Panc1 (cell line): ENCODE measurements at places on chromosomes 5 and 9.

DNA sequence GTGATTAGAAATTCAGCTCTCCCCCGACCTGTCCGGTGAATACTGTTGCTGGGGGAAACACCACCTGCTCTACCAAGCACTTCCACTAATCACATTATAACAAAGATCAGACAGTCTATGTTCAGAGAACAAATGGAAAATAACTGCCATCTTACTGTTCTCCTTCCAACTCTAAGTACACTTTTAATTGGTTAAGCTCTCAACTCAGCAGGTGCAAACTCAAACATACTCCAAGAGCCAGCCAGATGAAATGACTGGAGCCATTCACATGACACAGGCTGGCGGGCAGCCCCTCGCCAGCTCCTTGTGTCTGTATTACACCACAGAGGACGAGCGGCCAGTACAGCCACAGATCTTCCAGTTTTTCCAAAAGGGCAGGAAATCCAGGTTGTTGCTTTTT lies 16.1 kb downstream of the LIFR start:
- no peaks in the 10 kb centered on the region; the same call in 1 of the 2 replicates for H3K36me3 ChIP-seq
- no peak for DNase-seq
- H3K4me3 ChIP-seq, result no peak overlapping the region
- peaks cover 39% of the 10 kb centered on the region for H3K4me1 ChIP-seq
- no peak overlapping the region for H3K27ac ChIP-seq

GRCh38 chr5:177568326-177568725 lies 14.0 kb upstream of the FAM193B start:
- H3K4me3 ChIP-seq, result no peak overlapping the region
- DNase-seq, result no peak
- H3K36me3 ChIP-seq, result no peaks in the 10 kb centered on the region
- H3K27me3 ChIP-seq, result no peaks in the 10 kb centered on the region
- no peaks in the 10 kb centered on the region for H3K4me1 ChIP-seq

DNA sequence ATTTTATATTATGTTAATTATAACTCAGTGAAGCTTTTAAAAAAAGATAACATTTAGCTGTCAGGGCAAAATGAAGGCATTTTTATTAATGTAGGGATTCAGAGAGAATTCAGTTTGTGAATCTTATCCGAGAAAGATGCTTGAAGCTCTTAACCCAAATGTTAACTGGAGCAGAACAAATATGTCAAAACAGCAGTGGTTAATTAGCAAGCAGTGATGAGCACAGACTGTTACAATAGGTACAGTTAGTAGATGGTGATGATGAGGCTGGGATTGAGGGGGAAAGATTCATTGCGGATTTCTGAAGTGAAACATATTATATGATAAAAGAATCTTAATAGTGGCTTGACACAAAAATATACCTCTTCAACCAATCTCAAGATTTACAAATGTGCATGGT lies 356.7 kb downstream of the DIRAS2 start:
- H3K27ac ChIP-seq, result no peak overlapping the region
- H3K4me1 ChIP-seq, result no peaks in the 10 kb centered on the region
- DNase-seq, result no peak
- no peak overlapping the region for H3K4me3 ChIP-seq
- H3K27me3 ChIP-seq, result no peaks in the 10 kb centered on the region

DNA sequence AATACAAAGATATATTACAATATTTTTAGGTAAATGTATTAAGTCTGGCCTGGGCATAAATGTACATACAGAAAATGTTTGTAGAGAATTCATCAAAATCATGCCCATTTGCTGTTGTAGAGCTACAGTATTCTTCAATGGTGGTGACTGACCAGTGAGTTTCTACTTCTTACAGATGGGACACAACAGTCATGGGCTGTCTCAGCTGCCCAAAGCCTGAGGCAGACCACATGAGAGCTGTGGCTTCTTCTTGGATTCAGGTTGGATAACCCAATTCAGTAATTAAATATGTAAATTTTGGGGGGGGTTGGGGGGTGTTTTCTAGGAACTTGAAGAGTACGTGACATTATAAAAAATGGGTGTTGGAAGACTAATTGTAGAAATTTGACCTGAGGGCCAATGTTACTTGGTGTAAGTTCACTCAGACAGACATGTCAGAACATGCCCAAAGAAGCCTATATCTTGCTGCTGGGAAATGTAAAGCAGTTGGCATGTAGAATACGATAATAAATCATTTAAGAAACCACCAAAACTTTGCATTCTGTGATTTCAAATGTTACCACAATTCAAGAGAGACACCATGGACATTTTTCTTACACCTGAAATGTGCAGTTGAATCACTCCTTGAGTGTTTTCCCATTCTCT lies 17.9 kb downstream of the STARD4 start:
- no peaks in the 10 kb centered on the region; the same call in 1 of the 2 replicates for H3K36me3 ChIP-seq
- DNase-seq, result no peak
- no peaks in the 10 kb centered on the region for H3K4me1 ChIP-seq
- no peak overlapping the region for H3K27ac ChIP-seq
- no peak overlapping the region for H3K4me3 ChIP-seq

DNA sequence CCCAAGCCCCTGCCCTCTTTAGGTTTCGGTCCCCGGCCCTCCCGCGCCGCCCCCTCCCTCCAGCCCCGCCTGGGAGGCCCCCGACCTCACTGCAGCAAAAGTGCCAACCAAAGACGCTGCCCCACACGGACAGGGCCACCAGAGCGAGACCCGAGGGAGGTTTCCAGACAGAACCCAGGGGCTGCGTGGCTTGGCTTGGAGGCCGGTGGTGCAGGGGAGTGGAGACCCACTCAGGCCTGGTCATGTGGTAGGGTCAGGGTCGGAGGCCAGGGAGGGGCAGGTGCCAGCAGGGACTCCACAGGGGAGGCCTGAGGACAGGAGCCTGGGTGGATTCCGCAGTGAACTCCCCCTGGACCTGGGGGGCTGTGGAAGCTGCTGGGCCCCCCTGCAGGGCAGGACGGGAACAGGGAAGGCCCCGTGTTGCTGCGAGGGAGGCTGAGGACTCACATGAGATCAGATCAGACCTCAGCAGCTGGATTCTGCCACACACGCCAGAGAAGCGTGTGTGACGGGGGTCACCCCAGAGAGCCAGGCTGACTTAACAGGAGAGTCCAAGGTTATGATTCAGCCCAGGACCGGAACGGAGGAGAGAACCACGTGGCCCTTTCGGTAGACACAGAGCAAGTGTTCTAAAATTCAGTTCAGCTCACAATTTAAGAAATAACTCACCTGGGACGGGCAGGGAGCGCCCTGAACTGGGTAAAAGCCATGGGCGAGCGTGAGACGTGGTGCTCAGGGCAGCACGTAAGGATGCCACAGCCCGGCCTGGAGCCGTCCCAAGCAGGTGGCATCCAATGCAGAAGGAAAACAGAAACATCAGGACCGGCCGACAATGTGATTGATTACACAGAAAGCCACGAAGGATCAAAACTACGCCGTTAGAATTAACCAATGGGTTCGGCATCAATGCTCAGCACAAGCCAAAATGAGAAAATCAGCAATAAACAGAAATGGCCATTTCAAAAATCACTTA lies 38.9 kb downstream of the EXD3 start:
- H3K36me3 ChIP-seq, result no peaks in the 10 kb centered on the region
- no peaks in the 10 kb centered on the region for H3K4me1 ChIP-seq
- H3K27ac ChIP-seq, result no peak overlapping the region
- DNase-seq, result no peak
- H3K27me3 ChIP-seq, result no peaks in the 10 kb centered on the region
- no peak overlapping the region for H3K4me3 ChIP-seq

GRCh38 chr5:94749042-94749441 lies 130.6 kb downstream of the SLF1 start:
- no peaks in the 10 kb centered on the region for H3K36me3 ChIP-seq
- H3K27ac ChIP-seq, result no peak overlapping the region
- no peak overlapping the region for H3K4me3 ChIP-seq
- H3K27me3 ChIP-seq, result no peaks in the 10 kb centered on the region
- no peak for DNase-seq

GRCh38 chr5:38347040-38347763 lies 88.8 kb downstream of the EGFLAM start:
- peaks cover 9% of the 10 kb centered on the region for H3K27me3 ChIP-seq
- no peak overlapping the region for H3K27ac ChIP-seq
- no peak for DNase-seq
- no peaks in the 10 kb centered on the region for H3K36me3 ChIP-seq

- H3K36me3 ChIP-seq, result no peaks in the 10 kb centered on the region
- H3K27ac ChIP-seq, result no peak overlapping the region
- H3K4me3 ChIP-seq, result no peak overlapping the region
Measured at GRCh38 chr9:105928416-105928815, 234.1 kb downstream of the TMEM38B start.

- DNase-seq, result no peak
- no peaks in the 10 kb centered on the region for H3K4me1 ChIP-seq
- no peaks in the 10 kb centered on the region for H3K27me3 ChIP-seq
- H3K36me3 ChIP-seq, result no peaks in the 10 kb centered on the region
- no peak overlapping the region for H3K27ac ChIP-seq
Measured at GRCh38 chr5:179191506-179192184, 131.5 kb downstream of the ZNF354C start.

GRCh38 chr9:76772686-76773445 lies 8.6 kb downstream of the PCA3 start:
- H3K27me3 ChIP-seq, result no peaks in the 10 kb centered on the region
- H3K4me1 ChIP-seq, result no peaks in the 10 kb centered on the region
- no peak for DNase-seq
- H3K36me3 ChIP-seq, result no peaks in the 10 kb centered on the region

DNA sequence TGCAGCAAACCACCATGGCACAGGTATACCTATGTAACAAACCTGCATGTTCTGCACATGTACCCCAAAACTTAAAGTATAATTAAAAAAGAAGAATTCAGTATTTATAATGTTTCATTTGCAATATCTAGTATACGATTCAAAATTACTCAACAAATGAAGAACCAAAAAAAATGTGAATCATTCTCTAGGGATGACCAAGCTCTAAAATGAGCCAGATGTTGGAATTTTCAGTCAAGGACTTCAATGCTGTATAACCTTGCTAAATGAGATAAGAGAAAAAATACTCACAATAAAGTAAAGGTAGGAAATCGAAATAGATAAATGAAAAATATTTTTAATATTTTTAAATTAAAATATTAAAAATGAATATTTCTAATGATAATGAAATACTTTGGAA lies 108.7 kb upstream of the ADRA1B start:
- no peaks in the 10 kb centered on the region for H3K4me1 ChIP-seq
- no peaks in the 10 kb centered on the region for H3K36me3 ChIP-seq
- no peak for DNase-seq
- no peaks in the 10 kb centered on the region for H3K27me3 ChIP-seq
- no peak overlapping the region for H3K4me3 ChIP-seq

GRCh38 chr9:98330831-98331230 lies 75.4 kb upstream of the TBC1D2 start:
- H3K27ac ChIP-seq, result no peak overlapping the region
- H3K4me1 ChIP-seq, result no peaks in the 10 kb centered on the region
- DNase-seq, result no peak
- H3K27me3 ChIP-seq, result no peaks in the 10 kb centered on the region
- no peaks in the 10 kb centered on the region for H3K36me3 ChIP-seq

DNA sequence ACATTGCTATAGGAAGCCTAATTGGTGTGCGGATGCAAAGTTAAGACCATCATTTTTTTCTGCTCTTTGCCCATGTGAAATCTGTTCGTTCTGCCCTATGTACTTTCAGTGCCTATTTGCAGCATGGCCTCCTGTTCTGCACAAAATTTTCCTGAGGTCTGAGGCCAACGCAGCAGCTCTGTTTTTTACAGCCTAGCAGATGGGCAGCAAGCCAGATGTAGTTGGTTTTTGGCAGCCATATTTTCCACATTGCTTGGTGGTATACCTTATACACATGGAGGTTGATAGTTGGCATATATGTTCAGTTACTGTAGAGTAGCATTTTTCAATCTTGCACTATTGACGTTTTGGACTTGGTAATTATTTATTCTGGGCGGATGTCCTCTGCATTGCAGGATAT lies 133.5 kb upstream of the MRPS30 start:
- no peak for DNase-seq
- no peak overlapping the region for H3K4me3 ChIP-seq
- H3K4me1 ChIP-seq, result no peaks in the 10 kb centered on the region
- H3K27ac ChIP-seq, result no peak overlapping the region
- no peaks in the 10 kb centered on the region for H3K27me3 ChIP-seq

DNA sequence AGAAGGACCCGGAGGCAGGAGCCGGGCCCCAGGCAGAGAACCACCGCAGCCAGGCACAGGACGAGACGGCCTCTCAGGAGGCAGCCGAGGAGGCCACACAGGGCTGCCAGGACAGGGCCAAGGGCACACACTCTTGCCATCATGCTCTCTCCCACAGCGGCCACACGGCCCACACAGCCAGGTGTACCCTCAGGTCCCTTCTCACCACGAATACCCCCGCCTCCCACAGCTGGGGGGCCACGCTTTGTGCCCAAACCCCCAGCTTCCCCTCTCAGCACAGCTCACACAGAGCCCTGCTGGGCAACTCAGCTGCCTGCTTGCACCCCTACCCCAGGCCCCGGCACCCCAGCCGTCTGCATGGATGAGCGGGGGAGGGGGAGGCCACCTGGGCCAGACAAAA lies 5.3 kb downstream of the SSNA1 start:
- no peaks in the 10 kb centered on the region for H3K36me3 ChIP-seq
- DNase-seq, result no peak
- no peak overlapping the region for H3K27ac ChIP-seq
- H3K4me1 ChIP-seq, result peaks cover 45% of the 10 kb centered on the region
- no peak overlapping the region for H3K4me3 ChIP-seq

- H3K36me3 ChIP-seq, result no peaks in the 10 kb centered on the region
- no peak for DNase-seq
- H3K4me3 ChIP-seq, result no peak overlapping the region
- no peaks in the 10 kb centered on the region for H3K4me1 ChIP-seq
Measured at GRCh38 chr5:104598285-104598684, 1035.7 kb upstream of the NUDT12 start.

DNA sequence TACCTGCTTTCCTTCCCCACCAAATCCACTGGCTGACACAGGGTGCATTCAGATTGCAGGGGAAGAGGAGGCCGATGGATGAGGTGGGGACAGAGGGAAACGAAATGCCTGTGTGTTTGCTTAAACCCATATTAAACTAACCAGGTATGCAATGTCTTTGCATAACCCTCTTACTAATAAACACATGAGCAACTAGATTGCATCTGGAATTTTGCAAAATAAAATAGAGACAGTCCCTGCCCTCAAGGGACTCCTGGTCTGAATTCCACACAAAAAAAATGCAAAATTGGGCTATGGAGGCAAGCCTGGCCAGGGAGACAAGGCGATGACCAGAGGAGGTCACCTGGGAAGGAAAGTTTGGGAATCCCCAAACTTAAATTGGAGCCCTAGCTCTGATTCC lies 202.9 kb downstream of the ACTL7B start:
- no peaks in the 10 kb centered on the region for H3K36me3 ChIP-seq
- no peak for DNase-seq
- H3K4me3 ChIP-seq, result no peak overlapping the region
- no peaks in the 10 kb centered on the region for H3K4me1 ChIP-seq
- H3K27ac ChIP-seq, result no peak overlapping the region
- no peaks in the 10 kb centered on the region for H3K27me3 ChIP-seq

GRCh38 chr5:44051591-44051990 lies 337.6 kb downstream of the FGF10 start:
- no peaks in the 10 kb centered on the region for H3K36me3 ChIP-seq
- no peak overlapping the region for H3K27ac ChIP-seq
- H3K4me1 ChIP-seq, result no peaks in the 10 kb centered on the region
- H3K4me3 ChIP-seq, result no peak overlapping the region
- H3K27me3 ChIP-seq, result no peaks in the 10 kb centered on the region
